ENCODE measurements at places on chromosomes 13 and 19.
A peak's percentile ranks its signal among the peaks of the same experiment; 100 is the strongest.

DNA sequence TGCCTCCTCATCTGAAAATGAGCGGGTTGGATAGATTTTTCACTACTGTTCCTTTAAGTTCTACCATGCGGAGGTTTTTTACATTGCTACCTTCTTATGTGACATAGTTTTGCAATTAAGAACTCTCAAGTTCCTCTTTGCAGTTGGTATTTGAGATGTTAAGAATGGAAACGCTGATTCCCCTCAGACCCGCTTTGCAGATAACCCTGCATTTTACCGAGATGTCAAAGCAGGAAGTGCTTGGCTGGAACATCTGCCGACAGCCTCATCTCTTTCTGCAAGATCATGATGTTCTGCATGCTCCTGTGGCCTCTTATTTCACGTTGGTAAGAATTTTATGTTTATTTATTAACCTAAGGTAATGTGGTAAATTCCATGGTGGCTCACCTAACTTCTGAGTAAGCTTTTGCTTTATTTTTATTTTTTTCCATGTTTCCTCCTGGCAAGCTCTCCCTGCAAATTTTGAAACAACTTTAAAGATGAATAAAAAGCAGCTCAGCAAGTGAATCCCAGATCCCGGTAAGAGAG, 22.5 kb downstream of the PABPC3 start:
- no peak for DNase-seq

DNA sequence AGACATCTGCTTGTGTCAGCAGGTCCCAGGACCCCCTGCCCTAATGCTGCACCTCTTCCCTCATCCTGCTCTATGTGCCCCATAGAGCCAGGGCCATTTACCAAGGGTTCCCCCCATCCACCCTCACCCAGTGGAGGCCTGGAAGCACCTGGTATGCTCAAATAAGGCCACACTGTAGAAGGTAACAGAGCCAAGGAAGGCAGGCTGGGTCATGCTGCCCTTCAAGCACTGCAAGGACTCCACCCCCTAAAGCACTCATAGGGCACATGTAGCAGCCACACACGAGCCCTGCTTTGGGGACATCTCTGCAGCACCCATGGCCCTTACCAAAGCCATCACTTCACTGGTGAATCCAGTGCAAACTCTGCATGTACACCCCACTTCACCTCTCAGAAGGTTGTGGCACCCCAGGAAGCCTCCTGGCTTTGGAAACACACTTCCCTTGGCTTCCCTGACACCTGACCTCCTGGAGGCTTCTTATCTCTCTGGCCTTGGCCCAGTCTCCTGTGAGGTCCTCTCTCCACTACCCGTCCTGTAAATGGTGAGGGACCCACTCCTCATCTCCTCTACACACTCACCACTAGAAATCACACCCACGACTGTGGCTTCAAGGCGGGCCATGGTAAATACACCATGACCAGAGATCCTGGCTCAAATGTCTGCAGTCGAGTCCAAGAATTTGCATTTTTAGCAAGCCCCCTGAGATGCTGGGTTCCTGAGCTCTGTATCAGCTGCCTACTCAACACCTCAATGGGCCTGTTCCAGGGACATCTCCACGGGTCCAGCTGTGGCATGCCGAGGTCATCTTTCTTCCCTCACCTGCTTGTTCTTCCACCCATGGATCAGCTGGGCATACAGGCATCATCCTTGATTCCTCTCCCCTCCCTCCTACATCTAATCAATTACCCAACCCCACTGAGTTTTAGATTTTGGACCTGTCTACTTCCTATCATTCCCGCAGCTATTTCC, 80.9 kb upstream of the DOCK9 start:
- DNase-seq = no peak

DNA sequence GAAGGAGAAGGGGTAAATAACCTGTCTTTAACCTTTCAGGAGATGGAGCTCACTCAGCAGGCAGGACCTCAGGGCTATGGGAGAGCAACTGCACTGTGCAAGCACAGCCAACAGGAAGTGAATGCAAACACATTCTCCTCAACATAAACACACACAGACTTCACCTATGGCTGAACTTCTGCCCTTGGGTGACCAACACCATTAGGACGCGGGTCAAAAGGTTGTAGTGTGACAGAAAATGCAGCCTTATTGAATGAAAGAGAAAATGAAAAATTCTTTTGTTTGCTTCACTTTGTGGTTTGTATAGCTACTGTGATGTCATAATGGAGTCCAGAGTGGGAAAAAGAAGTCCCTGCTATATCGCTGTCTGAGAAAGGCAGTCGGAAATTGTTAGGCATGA, 323.0 kb downstream of the NDFIP2 start:
- no peak for DNase-seq

DNA sequence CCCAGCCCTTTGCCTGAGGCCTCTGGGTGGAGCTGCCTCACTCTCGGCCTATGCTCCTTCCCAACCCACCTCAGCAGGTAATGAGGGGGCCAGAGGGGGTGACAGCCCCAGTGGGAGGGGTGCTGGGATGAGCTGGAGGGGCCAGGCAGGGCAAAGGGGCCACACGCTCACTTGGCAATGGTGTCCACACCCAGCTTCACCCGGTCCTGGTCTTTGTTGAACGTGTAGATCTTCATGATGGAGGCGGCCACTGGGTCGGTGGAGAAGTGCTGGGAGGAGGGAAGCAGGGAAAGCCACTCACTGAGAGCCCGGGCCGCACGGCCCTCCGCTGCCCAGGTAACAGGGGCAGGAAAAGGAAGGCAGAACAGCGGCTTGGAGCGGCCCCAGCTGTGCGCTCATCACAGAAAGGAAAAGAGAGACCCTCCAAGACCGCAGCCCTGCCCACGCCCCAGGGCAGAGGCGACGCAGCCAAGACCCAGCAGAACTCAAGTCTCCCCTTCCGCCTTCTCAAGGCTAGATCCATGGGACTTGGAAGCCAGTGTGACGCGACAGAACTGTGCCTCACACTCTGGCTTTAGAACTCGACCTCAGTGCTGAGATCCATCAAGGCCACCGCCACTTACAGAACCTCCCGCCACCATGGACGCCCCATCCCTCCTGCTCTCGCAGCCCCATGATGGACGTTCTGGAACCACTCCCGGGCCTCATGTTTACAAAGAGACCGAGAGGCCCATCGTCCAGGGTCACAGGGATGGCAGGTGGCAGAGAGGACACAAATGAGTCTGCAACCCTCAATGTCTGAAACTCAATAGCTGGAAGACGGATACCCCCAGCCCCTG, 9.2 kb downstream of the UBXN6 start:
- no peak for DNase-seq

DNA sequence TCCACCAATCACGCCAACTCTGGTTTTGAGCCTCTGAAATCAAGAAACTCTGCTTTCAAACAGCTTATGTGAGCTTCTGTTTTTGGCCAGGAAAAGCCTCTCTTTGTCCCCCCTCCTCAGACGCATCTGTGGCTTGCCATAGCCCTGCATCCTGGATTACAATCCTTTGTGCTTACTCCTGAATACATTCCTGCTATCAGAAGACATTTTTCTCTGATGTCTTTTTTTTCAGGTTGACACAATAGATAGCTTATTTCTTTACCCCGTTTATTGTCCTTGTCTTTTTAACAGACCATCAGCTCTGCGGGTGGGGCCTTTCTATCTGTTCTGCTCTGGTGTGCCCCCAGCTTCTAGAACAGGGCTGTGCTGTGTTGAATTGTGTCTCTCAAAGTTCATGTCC, 11.0 kb downstream of the PNMA8B start:
- DNase-seq = no peak

DNA sequence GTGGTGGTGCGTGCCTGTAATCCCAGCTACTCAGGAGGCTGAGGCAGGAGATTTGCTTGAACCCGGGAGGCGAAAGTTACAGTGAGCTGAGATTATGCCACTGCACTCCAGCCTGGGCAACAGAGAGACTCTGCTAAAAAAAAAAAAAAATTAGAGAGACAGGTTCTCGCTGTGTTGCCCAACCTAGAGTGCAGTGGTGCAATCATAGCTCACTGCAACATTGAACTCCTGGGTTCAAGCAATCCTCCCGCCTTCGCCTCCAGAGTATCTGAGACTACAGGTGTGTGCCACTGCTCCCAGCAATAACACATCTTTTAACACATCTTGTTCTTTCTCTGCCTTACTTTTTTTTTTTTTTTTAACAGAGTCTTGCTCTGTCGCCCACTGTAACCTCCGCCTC, 32.7 kb downstream of the CLEC17A start:
- DNase-seq = no peak

GRCh38 chr19:18648973-18649315, 12.1 kb downstream of the KLHL26 start:
- no peak for DNase-seq

GRCh38 chr19:18815673-18816072, 16.1 kb upstream of the UPF1 start:
- no peak for DNase-seq

DNA sequence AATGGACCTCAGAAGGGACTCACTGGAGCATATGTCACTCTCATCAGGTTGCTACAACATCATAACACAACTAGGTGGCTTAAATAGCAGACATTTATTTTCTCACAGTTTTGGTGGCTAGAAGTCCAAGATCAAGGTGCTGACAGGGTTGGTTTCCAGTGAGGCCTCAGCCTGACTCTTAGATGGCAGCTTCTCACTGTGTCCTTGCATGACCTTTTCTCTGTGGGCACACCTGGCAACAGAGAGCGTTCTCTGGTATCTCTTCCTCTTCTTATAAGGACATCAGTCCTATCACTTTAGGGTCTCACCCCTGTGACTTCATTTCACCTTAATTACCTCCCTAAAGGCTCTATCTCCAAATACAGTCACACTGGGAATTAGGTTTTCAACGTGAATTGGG, 74.5 kb downstream of the CYSLTR2 start:
- DNase-seq = no peak

DNA sequence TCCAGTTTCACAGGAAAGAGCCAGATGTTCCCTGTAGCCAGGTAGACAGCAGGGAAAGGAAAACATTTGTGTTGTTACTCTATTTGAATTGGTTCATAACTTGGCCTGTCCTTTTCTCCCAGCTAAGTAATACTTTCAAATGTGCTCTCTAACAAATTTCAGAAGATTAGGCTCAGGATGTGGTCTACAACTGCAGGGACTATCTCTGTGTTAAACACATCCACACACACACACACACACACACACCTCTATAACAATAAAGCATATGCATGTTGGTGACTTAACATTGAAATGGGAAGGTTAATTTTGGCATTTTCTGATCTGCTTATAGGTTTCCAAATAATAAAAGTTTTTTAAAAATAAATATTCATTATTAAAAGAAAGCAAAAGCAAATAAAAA, 316.0 kb upstream of the ARGLU1 start:
- no peak for DNase-seq

DNA sequence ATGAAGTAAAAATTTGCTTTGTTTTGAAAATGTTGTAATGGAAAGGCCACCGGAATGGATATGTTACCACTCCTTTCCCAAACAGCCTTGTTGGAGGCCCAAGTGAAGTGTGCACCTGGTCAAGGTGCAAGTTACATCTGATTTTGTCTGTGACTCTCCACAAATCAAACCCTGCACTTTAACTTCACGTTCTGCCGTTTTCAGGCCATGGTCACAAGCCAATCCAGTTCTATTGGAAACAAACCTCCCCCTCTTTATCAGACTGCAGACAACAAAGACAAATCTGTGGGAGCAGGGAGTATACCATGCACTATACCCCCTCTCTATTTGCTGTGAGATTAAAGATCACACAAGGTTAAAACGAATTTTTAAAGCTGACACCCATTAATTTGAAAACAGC, 155.6 kb upstream of the RFC3 start:
- no peak for DNase-seq

- no peak for DNase-seq
Measured at GRCh38 chr13:61339054-61339621, 76.5 kb downstream of the PCDH20 start.

- DNase-seq = peak; percentile 20
Measured at GRCh38 chr13:46961719-46962118, 64.9 kb upstream of the HTR2A start.

DNA sequence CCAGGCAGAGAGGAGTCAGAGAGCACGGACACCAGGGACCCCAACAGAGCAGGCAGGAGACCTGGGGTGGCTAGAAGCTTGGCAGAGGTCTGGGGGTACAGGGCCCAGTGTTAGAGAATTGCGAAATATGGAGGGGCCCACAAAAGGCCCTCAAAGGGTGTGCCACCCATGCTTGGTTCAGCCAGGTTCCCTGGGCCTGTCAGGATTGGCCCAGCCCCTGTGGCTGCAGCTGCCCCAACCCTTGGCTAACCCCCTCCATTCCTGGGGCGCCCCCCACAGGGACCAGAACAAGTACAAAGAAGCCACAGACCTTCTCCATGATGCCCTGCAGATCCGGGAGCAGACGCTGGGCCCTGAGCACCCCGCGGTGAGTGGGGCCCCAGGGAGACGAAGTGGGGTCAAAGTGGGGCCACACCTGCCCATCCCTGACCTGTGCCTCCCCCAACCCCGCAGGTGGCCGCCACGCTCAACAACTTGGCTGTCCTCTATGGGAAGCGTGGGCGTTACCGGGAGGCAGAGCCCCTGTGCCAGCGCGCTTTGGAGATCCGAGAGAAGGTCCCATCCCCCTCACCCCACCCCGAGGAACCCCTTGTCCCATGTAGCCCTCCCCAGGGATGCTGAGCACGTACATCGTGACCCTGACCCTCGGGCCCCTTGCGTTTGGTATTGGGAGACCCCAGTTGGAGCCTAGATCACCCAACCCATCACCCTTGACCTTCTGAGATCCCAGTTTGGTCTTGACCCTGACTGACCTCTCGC, 8.0 kb downstream of the KLC3 start:
- DNase-seq = no peak

DNA sequence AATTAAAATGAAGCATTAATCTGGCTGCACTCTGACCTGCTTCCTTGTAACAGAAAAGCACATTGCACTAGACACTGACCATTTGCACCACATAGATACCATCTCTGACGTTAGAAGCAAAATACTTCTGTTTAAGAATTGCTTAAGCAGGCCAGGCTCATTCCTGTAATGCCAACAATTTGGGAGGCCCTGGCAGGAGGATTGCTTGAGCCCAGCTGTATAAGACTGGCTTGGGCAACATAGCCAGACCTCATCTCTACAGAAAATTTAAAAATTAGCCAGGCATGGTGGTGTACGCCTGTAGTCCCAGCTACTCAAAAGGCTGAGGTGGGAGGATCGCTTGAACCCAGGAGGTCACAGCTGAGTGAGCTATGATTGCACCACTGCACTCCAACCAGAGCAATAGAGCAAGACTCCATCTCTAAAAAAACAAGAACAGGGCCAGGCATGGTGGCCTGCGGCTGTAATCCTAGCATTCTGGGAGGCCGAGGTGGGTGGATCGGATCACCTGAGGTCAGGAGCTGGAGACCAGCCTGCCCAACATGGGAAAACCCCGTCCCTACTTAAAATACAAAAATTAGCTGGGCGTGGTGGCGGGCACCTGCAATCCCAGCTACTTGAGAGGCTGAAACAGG, 7.0 kb upstream of the TLE6 start:
- no peak for DNase-seq

- DNase-seq = no peak
Measured at GRCh38 chr13:73508841-73509240, 450.0 kb downstream of the KLF5 start.

- DNase-seq = no peak
Measured at GRCh38 chr19:42088471-42089190, 12.7 kb downstream of the ZNF574 start.

DNA sequence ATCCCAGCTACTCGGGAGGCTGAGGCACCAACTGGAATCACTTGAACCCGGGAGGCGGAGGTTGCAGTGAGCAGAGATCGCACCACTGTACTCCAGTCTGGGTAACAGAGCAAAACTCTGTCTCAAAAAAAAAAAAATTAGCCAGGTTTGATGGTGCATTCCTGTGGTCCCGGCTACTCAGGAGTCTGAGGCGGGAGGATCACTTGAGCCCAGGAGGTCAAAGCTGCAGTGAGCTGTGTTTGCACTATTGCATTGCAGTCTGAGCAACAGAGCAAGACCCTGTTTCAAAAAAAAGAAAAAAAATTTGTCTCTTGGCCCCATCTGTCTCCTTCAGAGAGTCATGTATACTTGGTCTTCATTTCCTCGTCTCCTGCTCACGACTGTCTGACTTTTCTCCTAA, 1.6 kb downstream of the CCDC97 start:
- DNase-seq = no peak

All from CD4-positive, alpha-beta T cell treated with Interleukin-1 beta for 1 hour (primary cell).